ENCODE measurements at places on chromosomes 16 and 17. TPM values are rescaled to one million over a fixed set of nuclear protein-coding genes. Genes with fewer than 3 reads are reported as not detected.
A peak's percentile ranks its signal among the peaks of the same experiment; 100 is the strongest.

MAPK7 gene
- total RNA-seq, result 28.6 TPM

YBX2 gene
- 0.20 TPM for total RNA-seq

CCDC154 gene
- total RNA-seq, result 3.8 TPM

GRCh38 chr17:49656247-49656646 lies 21.6 kb downstream of the SPOP start:
- DNase-seq, result no peak

CEMP1 gene
- not detected for total RNA-seq

- no peak for DNase-seq
Observed at GRCh38 chr17:3513305-3514035, 37.7 kb downstream of the ASPA start.

AKAP1 gene
- total RNA-seq, result 36.0 TPM

DNA sequence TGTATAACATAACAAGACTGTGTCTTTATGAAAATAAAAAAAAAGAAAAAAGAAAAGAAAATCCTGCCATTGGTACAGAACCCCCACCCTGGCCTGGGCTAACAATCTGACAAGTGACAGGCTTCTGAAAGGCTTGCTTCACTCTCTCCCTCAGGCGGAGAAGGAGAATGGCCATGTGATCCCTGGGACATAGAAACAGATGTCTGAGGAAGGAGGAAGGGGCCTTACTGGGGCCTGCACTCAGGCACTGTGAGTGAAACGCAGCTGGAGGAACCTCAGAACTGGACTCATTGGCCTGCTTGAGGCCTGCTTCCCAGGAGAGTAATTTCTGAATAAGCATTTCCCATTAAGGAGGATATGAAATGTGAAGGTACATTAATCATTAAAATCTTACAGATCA lies 17.5 kb downstream of the MAP3K14 start:
- no peak for DNase-seq

GRCh38 chr17:43906951-43907424 lies 348 bp downstream of the MPP2 start:
- DNase-seq, result peak; percentile 26

GRCh38 chr17:63500543-63501390 lies 22.4 kb upstream of the KCNH6 start:
- no peak for DNase-seq

ABCA10 gene
- 2.4 TPM for total RNA-seq

- DNase-seq, result no peak
Observed at GRCh38 chr16:12757546-12757945, 46.1 kb downstream of the CPPED1 start.

RAMP2 gene
- total RNA-seq, result not detected

ABCC6 gene
- not detected for total RNA-seq

DNA sequence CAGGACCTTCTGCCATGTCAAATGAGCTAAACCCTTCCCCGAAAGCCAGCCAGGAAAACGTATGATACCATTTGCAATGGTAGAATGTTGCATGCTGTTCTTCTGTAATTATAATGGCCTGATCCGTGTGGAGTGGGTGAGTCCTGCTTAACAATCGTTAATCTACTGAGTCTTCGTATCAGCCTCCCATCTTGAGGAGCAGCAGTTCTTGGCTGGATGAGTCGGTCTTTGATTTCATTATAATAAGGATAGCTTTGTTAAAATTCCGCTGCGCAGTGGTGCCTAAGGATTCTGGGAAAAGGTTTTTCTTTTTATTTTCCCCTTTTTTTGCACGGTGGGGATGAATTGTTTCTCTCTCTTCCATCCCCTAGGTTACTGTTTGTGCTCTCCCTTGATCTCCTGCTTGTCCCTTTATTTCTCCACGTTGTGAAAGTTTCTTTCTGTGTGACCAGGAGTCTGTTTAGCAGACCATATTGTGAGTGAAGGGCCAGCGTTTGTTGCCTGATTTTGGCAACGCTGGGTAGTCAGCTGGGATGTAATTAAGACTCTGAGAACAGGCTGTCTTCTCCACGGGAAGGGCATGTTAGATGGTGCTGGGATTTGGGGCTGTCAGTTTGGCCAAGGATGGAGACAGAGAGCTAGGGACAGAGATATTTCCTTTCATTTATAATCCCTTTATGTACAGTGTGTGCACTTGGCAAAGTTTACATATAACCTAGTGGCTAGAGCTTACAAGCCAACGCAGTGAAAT lies 263.0 kb downstream of the FTO start:
- DNase-seq, result no peak

DNA sequence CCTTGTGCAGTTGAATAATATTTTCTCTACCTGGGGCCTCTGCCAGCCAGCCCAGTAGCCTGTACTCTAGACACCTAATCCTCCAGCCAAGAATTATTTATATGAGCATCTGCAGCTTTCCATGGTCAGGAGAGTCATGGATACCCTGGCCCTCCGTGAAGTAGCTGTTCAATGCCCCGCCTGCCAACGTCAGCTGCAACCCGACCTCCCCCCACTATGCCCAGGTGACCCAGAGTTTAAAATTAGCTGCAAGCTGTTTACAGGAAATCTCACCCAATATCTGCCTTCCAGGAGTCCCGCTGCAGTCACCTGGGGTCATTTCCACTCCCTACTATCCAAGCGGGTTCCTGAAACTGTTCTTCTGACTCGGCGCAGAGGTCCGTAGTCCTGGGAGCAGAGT lies 12.3 kb downstream of the SDR42E2 start:
- DNase-seq, result no peak

- DNase-seq, result peak; percentile 39
Observed at GRCh38 chr16:53509906-53510703, 7.1 kb upstream of the AKTIP start.

DNA sequence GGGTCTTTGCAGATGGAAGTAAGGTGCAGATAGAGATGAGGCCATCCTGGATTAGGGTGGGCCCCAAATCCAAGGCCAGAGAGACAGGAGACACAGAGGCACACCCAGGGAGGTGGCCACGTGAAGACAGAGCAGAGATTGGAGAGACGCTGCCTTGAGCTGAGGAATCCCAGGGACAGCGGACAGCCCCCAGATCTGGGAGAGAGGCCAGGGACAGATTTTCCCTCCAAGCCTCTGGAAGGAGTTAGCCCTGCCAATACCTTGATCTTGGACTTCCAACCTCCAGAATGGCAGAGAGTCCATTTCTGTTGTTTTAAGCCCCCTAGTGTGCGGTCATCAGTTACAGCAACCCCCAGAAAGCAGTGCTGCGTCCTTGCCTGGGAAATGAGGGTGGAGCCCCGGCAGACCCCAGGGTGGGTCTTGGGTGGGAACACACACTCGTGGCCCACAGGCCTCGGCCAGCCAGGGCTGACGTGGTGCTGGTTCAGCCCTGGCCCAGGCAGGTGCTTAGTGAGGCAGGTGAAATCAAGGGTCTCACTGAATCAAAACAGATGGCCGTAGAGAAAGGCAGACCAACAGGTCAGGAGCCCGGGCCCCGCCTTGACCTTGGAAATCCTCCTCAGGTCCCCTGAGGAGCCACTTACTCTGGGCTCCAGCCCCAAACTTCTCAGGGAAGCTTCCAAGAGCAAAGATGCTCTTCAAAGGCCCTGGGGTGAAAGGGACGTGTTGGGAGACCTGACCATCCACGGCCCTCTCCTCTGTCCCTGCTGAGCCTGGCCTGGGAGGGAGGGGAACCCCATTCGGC lies 169.3 kb downstream of the RBFOX3 start:
- DNase-seq, result no peak

RAB37 gene
- 40.7 TPM for total RNA-seq

GRCh38 chr17:9266697-9267117 lies 245.4 kb downstream of the NTN1 start:
- DNase-seq, result no peak

DNA sequence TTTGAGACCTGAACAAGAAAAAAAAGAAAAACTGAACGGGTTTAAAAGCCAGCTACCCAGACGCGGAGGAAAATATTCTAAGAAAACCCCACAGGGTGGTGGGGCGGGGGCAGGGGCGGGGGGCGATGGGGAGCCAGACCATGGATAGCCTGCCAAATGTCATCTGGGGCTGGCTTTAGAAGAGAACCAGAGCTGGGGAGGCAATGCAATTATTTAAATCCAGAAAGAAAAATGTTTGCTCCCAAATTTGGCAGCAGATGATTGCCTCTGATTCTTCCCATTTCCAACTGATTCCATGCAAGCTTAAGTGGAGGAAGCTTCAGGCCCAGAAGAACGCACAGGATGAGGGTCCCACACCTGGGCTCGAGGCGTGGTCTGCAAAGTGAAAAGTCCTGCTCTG lies 34.8 kb downstream of the ZNF423 start:
- no peak for DNase-seq

- no peak for DNase-seq
Observed at GRCh38 chr16:67305216-67306071, 21.1 kb downstream of the KCTD19 start.

- DNase-seq, result peak; percentile 22
Observed at GRCh38 chr17:34665150-34665806, 85.9 kb downstream of the TMEM132E start.

NOB1 gene
- 60.9 TPM for total RNA-seq

GRCh38 chr16:53078765-53079485 lies 24.1 kb downstream of the CHD9 start:
- no peak for DNase-seq

DNA sequence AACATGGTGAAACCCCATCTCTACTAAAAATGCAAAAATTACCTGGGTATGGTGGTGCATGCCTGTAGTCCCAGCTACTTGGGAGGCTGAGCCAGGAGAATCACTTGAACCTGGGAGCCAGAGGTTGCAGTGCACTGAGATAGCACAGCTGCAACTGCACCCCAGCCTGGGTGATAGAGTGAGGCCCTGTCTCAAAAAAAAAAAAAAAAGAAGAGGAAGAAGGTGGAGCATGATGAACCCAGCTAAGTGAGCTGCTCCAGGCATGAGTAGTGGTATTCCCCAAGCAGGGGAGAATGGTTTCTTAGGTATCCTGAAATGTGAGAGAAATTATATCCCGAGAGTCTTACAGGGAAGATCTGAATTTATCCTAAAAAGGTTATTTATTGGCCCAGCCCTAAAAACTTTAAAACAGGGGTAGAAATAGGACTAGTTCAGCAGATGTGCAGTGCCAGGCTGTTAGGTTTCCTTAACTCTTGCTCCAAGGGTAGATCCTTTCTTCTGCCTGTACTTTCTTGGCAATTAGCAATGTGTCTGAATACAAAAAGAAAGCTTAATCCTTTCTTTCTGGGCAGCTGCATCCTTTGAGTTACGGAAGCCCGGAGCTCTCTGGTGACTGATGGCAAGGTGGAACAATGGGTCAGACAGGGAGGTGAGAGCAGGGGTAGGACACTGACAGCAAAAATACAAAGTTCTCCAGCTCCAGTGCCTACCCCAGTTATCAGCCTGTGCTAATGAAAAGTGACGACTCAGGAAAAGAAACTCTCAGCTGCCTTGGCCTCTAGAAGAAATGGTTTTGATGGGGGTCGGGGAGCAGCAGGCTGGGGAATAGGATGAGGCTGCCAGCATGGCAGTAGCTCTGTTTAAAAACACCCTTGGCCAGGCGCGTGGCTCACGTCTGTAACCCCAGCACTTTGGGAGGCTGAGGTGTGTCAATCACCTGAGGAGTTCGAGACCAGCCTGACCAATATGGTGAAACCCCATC lies 36.5 kb upstream of the TOB1 start:
- no peak for DNase-seq

DNA sequence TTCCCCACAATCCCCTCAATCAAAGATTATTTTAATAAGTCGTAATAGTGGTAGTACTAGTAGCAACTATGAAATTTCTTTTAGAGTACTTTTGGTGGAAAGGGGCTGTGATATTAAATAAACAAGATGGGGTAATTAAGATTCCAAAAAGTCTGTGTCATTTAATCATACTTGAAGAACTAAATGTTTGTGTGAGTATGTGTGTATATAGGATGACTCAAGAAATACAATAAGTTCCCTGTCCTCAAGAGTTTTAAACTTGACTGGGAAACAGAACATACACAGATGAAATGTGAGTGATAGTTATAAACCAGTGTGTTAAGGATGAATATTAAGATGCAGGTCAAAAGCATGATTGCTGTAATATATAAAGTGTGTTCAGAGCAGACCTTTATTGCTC lies 2.3 kb downstream of the ALDH3A2 start:
- DNase-seq, result no peak

DNA sequence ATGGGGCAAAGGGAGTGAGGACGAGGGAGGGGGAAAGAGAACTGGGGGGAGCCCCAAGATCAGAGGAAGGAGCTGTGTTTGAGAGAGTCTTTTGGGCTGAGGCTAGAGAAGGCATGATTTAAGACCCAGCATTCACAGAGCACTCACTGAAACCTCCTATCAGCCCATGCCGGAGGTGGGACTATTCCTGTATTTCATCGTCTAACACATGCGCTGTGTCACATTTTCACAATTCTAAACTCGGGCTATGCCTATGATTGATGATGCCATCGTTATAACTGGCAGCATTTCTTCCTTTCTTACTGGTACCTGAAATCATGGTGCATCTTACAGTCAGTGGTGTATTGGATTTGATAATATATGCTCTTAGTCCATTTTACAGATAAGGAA lies 3.5 kb downstream of the FAM171A2 start:
- no peak for DNase-seq

DNA sequence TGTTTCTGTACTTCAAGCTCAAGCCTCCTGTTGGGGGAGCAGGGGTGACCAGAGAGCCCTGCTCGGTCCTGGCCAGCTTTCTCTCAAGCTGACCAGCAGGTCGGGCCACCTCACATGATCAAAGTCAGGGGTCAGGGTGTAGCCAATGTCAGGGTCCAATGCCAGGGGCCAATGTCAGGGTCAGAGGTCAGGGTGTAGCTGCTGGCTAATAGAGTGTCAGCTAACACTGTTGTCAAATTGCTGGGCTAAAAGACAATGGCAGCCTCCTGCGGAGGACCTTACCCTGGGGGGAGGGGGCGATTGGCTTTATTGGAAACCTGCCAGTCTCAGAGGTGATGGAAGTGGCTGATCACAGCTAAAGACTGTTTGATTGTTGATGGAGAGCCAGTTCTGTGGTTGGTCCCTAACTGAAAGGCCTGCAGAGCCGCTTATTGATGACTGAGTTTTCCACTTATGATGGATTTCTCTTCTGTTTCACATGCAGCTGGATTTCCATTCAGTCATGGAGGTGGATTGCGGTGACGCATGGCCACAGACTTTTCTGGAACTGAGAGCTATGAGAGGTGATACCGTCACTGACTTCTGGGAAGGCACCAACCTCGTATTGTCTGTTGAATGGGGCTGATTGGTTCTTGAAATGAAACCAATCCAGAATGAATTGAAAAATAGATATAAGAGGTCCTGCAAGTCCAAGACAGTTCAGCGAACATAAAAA lies 97.4 kb upstream of the ZFHX3 start:
- no peak for DNase-seq

TAC4 gene
- total RNA-seq, result not detected

PRR15L gene
- total RNA-seq, result not detected

PRSS8 gene
- not detected for total RNA-seq

DNA sequence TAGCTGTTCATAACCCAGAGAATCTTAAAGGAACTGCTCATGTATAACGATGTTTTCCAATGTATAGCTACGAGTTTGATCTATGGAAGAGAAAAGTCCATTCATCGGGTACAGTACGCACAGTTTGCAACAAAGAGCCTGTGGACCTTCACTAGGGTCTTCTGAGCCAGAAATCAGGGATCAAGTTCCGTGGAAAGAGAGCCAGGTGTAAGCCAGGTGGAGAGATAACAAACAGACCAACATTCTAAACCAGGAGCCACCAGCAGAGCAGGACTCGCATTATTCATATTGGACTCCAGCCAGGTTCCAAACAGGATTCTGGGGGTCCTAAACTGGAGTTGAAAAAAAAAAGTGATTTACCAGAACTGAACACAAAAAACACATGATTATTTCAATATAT lies 505.4 kb upstream of the C16orf82 start:
- DNase-seq, result no peak
